ENCODE measurements at places on chromosomes 5 and 9.

DNA sequence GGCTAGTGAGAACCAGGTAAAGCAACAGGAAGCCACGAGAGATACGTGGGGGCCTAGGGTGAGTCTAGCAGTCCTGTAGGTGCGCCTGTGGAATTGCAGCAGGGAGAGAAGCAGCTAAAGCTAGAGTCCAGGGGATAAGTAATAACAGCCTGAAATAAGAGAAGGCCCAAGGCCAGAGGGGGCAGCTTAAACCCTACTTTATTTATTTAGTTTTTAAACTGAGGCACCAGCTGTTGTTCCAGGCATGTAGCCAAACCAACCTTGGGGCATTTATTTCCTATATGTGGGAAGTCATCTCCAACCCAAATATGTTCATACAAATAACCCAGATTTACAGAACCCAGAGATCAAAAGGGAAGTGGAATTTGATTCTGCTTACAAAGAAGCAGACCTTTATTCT lies 93.5 kb downstream of the GLDC start:
- DNase-seq = no peak

- DNase-seq = peak; percentile 37
These were observed 58.5 kb downstream of the CNTRL start for GRCh38 chr9:121133104-121133816.

DNA sequence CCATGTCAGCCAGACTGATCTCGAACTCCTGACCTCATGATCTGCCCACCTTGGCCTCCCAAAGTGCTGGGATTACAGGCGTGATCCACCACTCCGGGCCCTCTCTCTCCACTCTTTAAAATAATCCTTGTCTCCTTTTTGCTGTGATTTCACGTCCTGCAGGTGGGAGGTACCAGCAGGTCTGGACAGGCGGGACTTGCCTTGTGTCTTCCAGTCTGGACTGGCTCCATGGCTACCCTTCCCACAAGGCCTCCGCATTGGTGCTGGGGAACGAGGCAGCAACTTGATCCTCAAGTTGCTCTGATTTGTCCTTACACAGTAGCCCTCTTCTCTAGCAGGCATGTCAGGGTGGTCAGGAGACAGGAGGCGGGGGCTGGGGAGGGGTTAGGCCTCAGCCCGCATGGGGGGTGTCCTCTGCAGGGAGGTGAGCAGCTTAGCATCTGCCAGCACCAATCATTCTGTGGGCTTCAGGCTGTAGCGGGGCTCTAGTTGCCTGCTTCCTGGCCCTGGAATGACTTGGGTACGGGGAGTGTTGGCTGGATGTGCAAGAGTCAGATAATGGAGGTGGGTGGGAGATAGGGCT lies 54.3 kb downstream of the TENT4A start:
- DNase-seq = no peak

DNA sequence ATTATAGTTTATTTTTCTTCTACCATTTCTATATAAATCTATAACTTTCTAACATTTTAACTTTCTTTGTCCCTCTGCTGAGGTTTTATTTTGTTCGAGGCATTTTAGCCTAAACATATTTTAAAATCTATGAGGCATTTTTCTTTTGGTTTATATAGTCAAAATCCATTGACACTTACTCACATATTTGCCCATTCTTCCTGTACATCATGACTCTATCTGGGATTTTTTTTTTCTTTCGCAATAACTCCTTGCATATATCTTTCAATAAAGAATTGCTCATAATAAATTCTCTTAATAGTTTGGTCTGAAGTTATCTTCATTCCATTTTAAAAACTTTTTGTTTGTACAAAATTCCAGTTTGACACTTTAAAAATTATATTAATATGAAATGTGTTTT lies 632.3 kb downstream of the TLE4 start:
- no peak for DNase-seq

GRCh38 chr9:108609897-108610253 lies 245.9 kb downstream of the ACTL7B start:
- no peak for DNase-seq

GRCh38 chr5:101658433-101658832 lies 637.7 kb downstream of the SLCO4C1 start:
- DNase-seq = no peak

- peak; percentile 58 for DNase-seq
These were observed 23.1 kb upstream of the SPTLC1 start for GRCh38 chr9:92138157-92138959.

DNA sequence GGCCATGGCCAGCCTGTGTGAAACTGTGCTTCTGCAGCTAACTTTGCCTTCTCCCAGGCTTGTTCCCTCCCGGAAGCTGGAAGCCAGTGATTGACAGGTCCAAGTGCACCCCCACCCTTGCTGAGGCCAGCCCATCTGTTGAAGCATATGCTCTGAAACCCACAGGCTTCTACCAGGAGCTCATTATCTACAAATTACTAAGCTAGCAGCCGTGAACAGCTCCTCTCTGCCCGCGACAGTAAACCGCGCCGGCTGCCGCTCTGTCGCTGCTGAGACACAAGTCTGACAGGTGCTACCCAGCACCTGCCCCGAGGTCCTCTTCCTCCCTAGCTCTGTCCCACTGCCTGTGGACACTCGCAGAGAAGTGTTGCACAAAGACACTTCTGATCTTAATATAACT lies 490.9 kb downstream of the GADD45G start:
- no peak for DNase-seq

DNA sequence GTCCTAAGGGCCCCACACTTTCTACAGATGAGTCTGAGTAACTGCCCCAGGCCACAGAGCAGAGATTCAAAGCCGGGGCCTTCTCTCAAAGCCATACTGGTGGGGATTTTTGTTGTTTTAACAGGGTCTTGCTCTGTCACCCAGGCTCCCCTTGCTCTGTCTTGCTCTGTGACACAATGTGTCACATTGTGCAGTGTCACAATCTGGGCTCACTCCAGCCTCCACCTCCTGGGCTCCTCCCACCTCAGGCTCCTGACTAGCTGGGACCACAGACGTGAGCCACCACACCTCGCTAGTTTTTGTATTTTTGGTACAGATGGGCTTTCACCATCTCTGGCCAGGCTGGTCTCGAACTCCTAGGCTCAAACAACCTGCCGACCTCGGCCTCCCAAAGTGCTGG lies 8.6 kb downstream of the AGPAT2 start:
- DNase-seq = no peak

- no peak for DNase-seq
These were observed 171.3 kb downstream of the APBA1 start for GRCh38 chr9:69500896-69501295.

GRCh38 chr9:130662099-130662969 lies 2.1 kb upstream of the PRDM12 start:
- DNase-seq = no peak

DNA sequence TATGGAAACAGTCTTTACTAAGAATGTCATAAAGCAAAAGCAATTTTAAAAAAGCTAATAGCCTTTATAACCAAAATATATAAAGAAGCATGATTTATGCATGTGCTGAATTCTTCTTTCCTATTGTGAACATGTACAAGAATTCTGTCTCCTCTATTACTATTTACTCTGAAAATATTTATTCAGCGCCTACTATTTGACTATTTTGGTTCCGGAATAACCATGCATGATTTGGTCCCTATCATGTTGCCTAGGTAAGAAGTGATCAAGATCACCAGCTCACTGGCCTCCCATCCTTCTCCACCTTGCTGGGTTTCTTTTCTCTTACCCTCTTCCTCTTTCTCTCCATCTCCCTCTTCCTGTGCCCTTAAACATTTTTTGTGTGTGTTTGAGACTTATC lies 443.8 kb downstream of the SH3GL2 start:
- DNase-seq = no peak

DNA sequence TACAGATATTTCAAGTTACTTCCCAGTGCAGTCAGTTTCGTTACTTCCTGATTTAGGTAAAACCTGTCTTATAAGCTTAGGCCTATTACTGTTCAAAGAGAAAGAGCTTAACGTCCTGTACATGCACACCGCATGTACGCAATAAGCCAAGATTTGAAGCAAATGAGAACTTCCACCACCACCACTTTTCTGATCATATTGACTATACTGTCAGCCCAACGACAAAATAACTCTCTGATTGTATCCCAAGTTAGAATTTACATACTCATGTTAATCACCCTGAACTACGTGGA lies 5.1 kb downstream of the NFIB start:
- no peak for DNase-seq

- no peak for DNase-seq
These were observed 67.8 kb upstream of the GABRB2 start for GRCh38 chr5:161614342-161614741.

GRCh38 chr5:66596636-66597182 lies 516 bp downstream of the MAST4 start:
- no peak for DNase-seq

DNA sequence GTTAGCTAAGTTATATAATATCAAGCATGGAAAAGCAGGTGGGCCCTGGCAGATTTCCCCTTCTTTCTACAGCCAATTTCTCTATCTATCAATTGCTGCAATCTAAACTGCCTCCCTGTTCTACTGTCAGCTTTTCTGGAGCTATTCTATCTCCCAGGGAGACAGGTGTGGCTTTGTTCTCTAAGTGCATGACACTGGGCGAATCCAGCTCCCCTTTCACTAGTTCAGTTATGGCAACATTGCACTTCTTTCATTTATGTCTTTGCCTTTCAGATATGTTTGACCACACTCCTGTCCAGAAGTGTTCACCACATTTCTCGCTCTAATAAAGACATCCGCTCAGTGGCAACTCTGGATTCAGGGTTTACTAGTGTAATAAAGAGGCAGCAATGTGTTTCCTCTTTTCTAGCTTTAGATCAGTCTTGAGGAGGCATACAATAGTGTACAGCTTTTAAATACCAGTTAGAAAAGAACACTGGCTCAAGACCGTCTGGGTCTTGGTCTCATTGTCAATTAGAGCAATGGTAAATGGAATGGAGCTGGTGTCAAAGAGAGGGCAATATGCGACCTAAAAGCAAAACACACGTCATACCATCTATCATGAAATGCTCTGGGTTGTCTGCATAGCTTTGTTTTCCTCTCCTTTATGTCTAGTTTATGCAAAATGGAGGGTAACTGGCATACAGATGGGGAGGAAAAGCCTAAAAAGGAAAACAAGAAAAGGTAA lies 197.0 kb downstream of the SLF1 start:
- no peak for DNase-seq

GRCh38 chr5:73150876-73151275 lies 22.1 kb upstream of the TMEM174 start:
- no peak for DNase-seq

- DNase-seq = no peak
These were observed 4.6 kb downstream of the EPB41L4B start for GRCh38 chr9:109316207-109316640.

All from stimulated activated CD8-positive, alpha-beta memory T cell treated with anti-CD3 and anti-CD28 coated beads, Interleukin-7, amount 100 ng/mL, for 1 hour (primary cell).